CD4-positive, alpha-beta memory T cell (primary cell): ENCODE measurements at places on chromosomes 12 and 14.

GRCh38 chr14:94008234-94008633 is 11.1 kb downstream of the CCDC197 start:
- peak; percentile 19 for DNase-seq

GRCh38 chr12:25186788-25187402 is 8.1 kb downstream of the DNAI7 start:
- DNase-seq: peak; percentile 32

GRCh38 chr14:72023128-72024042 is 91.2 kb downstream of the RGS6 start:
- no peak for DNase-seq

- DNase-seq: no peak
Measured at GRCh38 chr14:69231486-69231885, 28.5 kb upstream of the GALNT16 start.

- DNase-seq: no peak
Measured at GRCh38 chr12:124032265-124032886, 59.4 kb downstream of the ZNF664 start.

DNA sequence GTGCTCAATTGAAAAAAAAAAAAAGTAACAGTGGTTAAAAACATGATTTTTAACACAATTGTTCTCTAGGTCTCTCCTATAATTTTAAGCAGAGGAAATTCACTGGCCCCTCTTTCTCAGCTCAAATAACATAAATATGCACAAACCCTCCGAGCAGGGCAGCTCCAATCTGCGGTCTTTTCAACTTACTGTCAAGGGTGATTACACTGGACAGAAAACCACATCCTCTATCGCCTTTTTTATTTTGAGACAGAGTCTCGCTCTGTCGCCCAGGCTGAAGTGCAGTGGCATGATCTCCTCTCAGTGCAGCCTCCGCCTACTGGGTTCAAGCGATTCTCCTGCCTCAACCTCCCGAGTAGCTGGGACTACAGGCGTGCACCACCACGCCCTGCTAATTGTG is 16.5 kb upstream of the GABARAPL1 start:
- DNase-seq: no peak

DNA sequence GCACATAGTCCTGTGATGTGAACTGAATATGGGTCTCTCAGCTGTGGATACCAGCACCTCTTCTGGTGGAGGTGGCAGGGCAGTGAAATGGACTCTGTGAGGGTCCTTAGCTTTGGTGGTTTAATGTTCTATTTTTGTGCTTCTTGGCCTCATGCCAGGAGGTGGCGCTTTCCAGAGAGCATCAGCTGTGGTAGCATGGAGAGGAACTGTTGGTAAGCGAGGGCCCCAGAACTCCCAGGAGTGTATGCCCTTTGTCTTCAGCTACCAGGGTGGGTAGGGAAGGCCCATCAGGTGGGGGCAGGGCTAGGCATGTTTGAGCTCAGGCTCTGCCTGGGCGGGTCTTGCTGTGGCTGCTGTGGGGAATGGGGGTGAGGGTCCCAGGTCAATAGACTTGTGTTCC is 241.7 kb downstream of the AEBP2 start:
- DNase-seq: no peak

DNA sequence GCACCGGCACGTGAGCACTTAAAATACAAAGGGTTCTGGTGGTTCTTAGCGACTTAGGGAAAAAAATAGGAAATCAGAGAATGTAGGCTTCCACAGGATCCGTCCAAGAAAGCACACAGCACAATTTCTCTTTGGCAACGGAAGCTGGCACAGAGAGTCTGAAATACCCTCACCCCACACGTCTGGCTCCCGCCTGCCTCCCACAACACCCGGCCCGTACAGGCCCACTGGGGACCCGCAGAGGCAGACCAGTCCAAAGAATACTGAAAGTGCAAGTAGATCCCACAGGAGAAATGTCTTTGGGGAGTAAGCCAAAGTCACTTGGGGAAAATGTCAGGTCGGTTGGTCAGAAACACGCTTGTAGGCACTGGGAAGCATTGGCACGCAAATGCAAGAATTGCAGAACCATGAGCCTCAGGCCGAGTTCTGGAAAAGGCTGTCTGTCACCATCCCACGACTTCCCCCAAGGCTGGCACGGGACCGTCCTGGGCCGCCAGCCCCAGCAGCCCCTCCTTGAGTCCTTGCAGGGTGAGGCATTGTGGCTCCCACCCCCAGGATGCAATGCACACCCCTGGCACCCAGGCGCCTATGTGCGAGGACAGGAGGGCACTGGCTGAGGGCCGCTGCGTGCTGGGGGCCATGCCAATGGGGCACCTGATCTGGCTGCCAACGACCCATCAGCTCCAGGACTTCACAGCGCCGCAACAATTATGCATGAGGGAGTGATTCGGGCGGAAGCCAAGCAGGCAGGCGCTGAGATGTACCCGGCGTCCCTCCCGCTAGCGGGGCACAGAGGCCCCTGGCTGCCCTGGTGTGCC is 29.7 kb downstream of the CHGA start:
- no peak for DNase-seq

GRCh38 chr12:91316907-91317269 is 134.3 kb upstream of the DCN start:
- DNase-seq: no peak

GRCh38 chr12:27806259-27806658 is 26.2 kb upstream of the MANSC4 start:
- no peak for DNase-seq

GRCh38 chr12:3158851-3159465 is 81.8 kb downstream of the TSPAN9 start:
- no peak for DNase-seq

- no peak for DNase-seq
Measured at GRCh38 chr12:40833818-40834217, 141.6 kb downstream of the CNTN1 start.

DNA sequence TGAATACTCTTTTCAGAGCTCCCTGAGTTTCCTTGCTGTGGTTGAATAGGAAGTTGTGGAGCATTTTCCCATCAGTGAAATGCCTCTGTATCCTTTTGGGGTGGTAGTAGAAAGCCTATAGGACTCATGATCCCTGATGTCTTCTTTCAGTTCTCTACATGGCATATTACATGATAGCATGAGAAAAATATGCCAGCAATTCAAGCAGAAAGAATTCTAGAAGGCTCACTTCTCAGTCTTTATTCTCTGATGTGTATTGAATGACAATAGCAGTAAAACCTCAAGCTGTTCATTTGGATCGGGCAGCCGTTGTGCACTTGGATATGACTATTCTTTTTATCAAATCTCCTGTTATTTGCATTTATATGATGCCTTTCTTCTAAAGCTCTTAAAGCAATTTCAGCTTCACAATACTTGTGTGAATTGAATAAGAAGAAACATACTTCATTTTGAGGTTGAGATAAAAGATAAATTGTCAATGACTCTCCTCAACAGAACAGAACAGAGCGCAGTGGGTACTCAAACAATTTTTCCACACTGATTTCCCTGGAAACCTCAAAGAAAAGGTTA is 251.5 kb upstream of the FBXO33 start:
- no peak for DNase-seq

GRCh38 chr12:100926669-100927248 is 132.2 kb downstream of the ANO4 start:
- no peak for DNase-seq

GRCh38 chr12:5480938-5481303 is 49.0 kb downstream of the NTF3 start:
- DNase-seq: no peak

GRCh38 chr12:13691598-13691997 is 289.8 kb downstream of the GRIN2B start:
- no peak for DNase-seq

- DNase-seq: no peak
Measured at GRCh38 chr12:65634061-65634460, 190.2 kb upstream of the HMGA2 start.

GRCh38 chr14:60807247-60807646 is 72.7 kb downstream of the MNAT1 start:
- DNase-seq: no peak

- no peak for DNase-seq
Measured at GRCh38 chr12:47689215-47689614, 16.6 kb downstream of the RPAP3 start.

- no peak for DNase-seq
Measured at GRCh38 chr12:53201177-53201541, 5.9 kb downstream of the ITGB7 start.

DNA sequence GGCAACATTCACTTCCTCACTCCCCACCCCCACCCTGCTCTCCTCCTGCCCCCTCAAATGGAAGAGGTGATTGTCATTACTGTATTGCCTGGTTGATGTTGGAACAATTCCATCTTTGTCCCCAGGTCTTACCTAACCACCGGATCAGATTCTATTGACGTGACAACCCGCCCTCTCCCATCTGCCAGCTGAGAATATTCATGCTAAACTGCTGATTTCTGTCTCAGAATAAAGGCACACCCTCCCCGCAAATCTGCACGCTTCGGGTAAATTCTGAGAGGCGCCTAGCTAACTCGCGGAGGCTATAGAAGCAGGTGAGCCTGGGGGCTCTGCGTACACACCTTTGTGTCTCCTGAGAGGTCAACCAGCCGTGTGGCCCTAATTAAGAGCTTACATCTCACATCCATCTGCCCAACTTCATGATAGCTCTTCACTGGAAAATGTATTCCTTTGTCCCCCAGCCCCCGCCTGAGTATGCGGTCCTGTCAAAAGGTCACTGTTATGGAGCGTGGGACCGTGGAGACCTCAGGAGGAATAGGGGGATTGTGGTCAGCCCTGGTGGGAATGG is 1054.3 kb downstream of the VRK1 start:
- no peak for DNase-seq

GRCh38 chr14:105150368-105151083 is 18.1 kb downstream of the JAG2 start:
- no peak for DNase-seq

- no peak for DNase-seq
Measured at GRCh38 chr12:1972856-1973317, 31.4 kb downstream of the DCP1B start.
